ENCODE measurements at places on chromosomes 4 and X.

DNA sequence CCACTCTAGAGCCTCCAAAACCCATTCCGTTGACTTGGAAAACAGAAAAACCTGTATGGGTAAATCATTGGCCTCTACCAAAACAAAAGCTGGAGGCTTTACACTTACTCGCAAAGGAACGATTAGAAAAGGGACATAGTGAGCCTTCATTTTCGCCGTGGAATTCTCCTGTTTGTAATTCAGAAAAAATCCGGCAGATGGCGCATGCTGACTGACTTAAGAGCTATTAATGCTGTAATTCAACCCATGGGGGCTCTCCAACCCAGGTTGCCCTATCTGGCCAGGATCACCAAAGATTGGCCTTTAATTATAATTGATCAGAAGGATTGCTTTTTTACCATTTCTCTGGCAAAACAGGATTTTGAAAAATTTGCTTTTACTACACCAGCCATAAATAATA, 60.8 kb downstream of the ZNF732 start:
- peak; percentile 78 for DNase-seq

GRCh38 chr4:98150092-98150761, 7.0 kb upstream of the STPG2 start:
- peak; percentile 17 for DNase-seq

DNA sequence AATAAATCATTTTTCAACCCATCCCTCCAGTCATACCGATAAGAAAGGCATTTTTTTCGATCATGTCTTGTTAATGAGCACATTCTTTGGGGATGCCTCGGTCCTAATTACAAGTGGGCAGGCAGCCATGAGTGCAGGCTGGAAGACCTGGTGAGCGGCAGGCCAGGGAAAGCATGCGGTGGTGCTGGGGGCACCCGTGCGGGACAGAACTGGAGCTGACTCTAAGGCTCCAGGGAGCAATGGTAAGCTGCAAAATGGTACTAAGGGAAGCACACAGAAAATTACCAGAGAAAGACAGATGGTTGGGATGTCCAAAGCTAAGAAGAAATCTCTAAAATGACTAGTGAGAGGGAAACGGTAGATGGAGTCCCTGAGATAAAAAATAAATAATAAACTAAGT, 411.0 kb upstream of the AGA start:
- no peak for DNase-seq

- no peak for DNase-seq
These were observed 18.3 kb upstream of the HERC3 start for GRCh38 chr4:88573995-88574394.

GRCh38 chr4:6402566-6403399, 69.6 kb downstream of the PPP2R2C start:
- no peak for DNase-seq

GRCh38 chr4:19177616-19178015, 1074.1 kb upstream of the SLIT2 start:
- no peak for DNase-seq

- DNase-seq: no peak
These were observed 120.1 kb downstream of the MFAP3L start for GRCh38 chr4:169906104-169906503.

DNA sequence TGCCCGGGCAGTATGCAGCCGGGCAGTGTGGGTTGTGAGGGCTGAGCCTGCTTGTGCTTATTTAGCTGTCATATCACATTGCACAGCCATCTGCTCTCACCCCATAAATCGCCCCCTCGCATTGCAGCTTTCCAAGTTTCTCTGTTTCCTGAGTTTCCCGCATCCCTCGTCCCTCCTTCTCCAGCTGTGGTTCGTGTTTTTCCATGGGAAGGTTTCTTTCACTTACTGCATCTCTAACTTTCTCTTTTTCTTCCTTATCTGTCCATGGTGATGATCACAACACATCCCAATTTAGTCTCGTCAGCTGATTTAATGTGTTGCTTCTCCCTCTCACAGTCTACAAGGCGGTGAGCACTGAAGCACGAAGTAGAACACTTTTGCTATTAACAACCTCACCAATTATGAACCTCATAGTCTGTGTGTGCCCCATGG, 118.1 kb downstream of the ENPP6 start:
- DNase-seq: no peak

GRCh38 chrX:15926622-15927021, 72.0 kb upstream of the AP1S2 start:
- DNase-seq: no peak

GRCh38 chr4:77579406-77580076, 26.1 kb upstream of the CXCL13 start:
- DNase-seq: no peak

DNA sequence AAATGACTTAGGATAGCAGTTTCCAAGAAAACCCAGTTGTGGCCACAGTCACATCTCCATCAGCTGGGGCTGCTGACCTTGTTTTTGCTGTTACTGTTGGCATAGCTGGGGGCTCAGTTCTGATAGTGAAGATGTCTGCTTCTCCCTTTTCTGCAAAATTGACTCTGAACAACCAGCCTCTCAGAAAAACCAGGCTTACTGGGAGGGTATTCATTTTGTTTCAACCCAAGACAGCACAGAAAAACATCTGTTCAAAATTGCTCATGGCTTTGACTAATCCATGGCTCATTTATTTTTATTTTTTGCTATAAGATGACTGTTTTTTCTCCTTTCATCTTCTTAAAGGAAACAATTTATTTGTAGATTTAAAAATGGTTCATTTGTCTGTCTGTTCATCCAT, 53.1 kb downstream of the RASL11B start:
- no peak for DNase-seq

DNA sequence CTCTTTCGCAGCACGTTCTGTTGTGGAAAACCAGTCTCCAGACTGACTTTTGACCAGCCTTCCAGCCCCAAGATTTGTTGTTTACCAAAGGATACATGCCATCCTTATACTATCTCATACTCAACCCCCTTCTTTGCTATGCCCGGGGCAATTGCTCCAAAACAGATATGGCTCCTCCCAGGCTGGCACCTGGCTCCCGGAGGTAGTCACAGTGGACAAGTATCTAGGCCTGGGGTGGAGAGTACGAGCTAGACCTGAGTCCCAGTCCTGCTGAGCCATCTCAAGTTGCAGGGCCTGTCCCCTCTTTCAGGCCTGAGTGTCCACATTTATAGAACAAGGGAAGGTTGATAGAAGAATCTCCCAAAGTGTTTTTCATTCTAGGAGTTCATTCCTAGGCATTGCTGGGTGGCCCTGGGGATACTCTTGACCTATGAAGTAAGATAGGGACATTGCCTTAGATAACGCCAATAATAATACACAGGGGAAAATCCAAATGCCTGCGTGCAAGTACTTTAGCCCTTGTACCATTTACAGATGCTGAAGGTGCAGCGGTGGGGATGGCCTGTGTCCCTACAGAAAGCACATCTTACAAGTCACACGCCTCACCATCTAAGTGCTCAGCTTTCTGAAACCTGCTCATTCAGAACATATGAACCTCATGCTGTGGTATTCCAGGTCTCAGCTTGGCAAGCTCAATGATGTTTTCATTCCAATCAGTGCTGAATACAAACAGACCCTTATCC, 136.7 kb upstream of the MAMLD1 start:
- DNase-seq: no peak

DNA sequence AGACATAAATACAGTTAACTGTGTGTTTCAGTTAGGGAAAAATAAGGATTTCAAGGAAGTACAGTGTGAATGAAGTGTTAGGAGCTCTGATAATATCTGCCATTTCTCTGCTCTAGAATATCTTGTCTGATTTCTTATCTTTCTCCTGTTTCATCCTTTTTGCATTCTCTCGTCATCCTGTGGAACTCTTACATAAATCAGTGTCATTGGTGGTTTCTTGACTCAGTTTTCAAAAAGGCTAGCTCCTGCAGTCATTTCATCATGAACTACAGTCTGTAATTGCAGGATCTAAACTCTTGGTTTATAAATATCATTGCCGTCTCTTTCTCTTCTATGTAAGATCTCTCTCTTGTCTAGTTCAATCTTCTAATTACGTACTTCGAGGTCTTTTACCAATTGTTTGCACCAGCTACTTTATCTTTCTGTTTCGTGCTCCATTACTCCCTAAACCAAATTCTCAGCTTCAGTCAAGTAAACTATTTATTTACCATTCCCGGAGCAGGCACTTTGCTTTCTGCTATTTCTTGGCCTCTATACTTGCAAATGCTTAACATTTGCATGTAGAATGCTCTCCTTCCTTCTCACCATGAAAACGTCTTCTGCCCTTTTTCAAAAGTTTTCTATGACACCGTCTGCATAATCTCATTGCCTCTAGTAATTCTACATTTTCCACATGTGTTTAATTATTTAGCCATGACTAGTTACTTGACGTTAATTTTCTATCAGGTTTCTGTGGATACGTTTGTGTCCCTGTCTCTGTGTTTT, 294.0 kb downstream of the TENM3 start:
- DNase-seq: no peak

DNA sequence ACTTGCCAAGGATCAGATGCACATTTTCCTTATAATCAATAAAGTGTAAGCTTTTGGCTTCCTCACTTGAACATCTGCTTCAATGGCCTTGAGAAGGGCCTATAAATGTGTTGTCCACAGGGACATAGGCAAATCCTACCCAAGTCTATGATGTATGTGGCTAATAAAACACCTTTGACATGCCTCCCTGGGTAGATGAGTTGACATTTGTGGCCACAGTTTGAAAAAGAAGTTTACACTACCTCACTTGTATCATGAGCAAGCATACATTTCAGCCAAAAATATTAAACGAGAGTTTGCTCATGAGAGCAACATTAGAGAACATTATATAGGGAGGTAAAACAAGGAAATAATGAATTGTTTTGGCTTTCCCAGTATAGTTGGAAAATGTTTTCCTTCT, 1067.7 kb downstream of the C4orf33 start:
- no peak for DNase-seq

GRCh38 chr4:17605236-17605635, 9.2 kb upstream of the MED28 start:
- no peak for DNase-seq

DNA sequence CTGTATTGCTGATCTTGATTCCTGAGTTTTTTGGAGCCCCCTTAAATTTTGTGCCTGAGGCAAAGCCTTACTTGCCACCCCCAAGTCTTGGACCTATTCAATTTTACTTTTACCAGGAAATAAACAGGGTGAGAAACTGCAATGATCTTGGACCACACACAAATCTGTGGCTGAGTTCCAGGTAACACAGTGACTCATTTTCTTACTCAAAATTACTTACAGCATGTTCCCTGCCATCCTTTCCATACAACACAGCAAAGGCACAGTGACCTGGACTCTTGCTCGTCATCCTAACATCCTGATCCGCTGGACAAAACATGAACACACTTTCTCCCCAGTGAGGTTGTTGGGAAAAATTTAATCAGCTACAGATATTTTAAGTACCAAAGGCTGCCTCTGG, 60.7 kb upstream of the S100G start:
- no peak for DNase-seq

DNA sequence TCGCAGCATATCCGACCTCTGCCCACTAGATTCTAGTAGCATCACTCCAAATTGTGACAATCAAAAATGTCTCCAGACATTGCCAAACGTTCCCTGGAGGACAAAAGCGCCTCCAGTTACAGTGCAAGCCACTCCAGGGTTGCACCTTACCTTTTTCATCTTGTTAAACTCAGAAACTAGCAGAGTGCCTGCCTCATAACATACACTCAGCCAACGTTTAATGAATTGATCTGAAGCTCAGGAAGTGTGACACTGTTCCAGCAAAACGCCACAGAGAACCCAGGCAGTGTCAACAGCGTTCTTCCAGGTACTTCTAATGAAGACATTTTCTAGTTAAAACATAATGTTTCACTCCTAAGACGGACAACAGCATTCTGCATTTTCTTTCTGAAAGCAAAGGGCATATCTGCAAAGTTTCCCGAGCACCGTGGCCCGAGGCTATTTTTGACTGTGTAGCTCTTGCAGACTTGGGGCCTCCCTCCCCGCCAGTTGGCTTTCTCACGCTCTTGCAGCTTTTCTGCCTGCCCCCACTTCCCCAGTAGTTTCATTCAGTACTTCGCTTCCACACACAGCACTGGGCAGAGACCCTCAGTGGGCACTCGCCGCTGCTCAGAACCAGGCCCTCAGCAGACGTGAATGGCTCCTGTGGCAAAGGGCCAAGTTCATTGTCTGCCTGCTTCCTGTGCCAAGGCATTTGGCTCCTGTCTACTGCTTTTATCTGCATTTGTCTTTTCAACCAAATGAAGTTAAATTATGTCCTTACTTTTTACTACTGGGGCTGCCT, 133.4 kb upstream of the TTC29 start:
- DNase-seq: no peak

GRCh38 chr4:168099195-168099594, 6.9 kb downstream of the ANXA10 start:
- no peak for DNase-seq

DNA sequence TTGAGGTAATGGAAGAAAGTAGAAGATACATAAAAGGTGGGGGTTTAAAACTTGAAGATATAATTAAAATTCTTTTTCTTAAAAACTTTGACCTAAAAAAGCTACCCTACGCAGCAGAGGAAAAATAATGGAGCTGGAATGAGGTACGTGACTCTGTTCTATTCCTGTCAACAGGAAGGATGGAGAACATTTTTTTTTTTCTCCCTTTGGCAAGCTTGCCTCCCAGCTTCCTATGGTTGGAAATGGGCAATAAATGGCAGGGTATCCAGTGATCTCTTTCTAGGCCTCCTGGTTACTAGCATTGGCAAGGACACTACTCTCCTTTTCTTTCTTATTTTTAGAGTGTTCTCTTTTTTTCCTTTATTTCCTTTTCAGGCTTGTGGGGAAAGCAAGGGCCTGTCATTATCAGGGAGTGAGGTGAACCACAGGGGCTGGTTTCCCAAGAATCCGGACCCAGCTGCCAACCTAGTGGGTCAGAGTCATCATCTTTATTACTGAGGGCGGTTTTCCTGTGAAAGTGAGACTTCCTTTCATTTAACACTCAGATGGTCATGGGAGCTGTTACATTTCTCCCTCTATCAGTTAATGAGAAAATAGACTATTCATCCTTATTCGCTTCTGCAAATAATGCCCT, 224.6 kb downstream of the SPRY1 start:
- no peak for DNase-seq

- DNase-seq: no peak
These were observed 21.2 kb downstream of the TRAM1L1 start for GRCh38 chr4:117063961-117064696.

GRCh38 chr4:183596067-183596757, 62.8 kb downstream of the RWDD4 start:
- DNase-seq: no peak

DNA sequence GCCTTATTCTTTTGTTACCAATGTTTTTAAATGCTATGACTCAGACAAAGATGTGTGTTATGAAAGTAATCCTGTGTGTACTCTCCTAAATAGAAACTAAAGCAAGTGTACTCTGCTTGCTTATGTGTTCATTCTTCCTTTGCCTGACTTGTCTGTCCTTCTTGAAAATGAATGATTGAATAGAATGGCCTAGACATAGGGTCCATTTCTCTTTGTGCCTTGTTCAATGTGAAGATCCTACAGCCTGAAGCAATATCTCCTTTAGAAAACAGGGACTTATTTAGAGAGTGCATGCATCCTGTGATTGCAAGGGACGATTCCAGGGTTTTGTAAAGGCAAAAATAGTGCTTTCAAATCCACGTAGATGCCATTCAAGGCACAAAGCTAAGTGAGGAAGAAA, 343.6 kb upstream of the TACR3 start:
- DNase-seq: no peak
